GM04504 (cell line): ENCODE measurements at places on chromosomes 3 and 15.

DNA sequence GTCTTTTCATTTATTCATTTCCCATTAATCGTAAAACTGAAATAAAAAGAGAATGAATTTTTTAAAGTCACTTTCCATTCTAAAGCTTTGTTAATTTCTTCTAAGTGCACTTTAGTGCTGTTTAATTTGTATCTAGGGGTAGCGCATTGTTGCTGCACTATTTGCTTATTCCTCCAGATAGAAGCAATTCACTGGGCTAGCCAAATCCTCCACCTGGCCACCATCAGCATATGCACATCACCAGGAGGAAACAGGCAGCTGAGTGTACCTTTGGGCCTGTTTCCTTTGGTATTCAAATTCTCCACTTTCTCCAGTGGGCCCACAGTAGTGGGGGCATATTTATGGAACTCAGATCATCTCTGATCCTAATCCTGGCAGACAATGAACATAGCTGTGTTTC is 29.8 kb upstream of the CPB1 start:
- DNase-seq = no peak

- DNase-seq = no peak
Observed at GRCh38 chr3:17179381-17180205, 294.8 kb downstream of the PLCL2 start.

- DNase-seq = no peak
Observed at GRCh38 chr3:13335503-13335902, 84.6 kb downstream of the NUP210 start.

DNA sequence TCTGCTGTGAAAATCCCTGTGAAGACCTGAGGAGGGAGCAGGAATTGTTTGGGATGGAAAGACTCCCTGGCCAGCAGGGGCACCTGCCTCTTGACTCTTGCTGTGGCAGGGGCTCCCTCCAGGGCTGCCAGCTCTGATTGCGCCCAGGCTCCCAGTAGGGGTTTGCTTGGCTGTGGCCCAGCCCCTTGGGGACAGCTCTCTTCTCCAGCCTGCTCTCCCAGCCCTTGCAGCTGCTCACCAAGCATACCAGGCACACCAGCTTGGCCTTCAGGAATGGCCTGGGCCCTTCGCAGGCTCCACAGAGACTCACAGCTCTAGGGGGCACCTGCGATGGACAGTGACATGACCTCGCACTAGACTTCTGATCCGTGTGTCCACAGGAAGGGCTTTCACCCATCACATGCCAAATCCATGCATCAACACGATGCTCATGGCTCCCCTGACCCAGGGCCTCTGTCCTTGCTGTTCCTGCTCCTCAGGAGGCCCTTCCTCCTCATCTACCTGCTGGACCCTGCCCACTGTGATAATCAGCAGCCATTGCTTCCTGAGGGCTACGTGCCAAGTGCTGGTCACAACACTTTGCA is 61.8 kb downstream of the SCN5A start:
- DNase-seq = no peak
